ENCODE measurements at places on chromosomes 5 and 9.

GRCh38 chr5:64688391-64688790 lies 1.9 kb upstream of the SHISAL2B start:
- DNase-seq: no peak

GRCh38 chr9:133603135-133603927 lies 5.9 kb downstream of the FAM163B start:
- peak; percentile 66 for DNase-seq

GRCh38 chr5:94932259-94932658 lies 313.8 kb downstream of the SLF1 start:
- DNase-seq: no peak

DNA sequence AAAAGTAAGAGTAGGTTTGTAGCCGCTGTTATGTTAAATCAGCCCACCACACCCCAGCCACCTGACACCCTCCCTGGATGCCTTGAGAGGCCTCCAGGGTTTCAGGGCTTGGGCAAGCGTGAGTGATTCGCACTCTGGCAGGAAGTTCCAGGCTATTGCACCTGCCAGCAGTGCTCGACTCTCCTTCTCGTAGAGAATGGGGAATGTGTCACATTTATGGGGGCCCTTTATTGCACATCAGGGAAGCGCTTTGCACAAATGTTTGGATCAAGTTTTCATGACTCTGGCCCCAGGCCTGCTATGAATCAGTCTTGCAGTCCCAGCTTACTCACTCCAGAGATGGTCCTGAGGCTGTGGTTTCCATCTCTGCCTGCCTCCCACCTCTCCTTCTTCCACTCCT lies 66.1 kb upstream of the ADRA1B start:
- DNase-seq: no peak

DNA sequence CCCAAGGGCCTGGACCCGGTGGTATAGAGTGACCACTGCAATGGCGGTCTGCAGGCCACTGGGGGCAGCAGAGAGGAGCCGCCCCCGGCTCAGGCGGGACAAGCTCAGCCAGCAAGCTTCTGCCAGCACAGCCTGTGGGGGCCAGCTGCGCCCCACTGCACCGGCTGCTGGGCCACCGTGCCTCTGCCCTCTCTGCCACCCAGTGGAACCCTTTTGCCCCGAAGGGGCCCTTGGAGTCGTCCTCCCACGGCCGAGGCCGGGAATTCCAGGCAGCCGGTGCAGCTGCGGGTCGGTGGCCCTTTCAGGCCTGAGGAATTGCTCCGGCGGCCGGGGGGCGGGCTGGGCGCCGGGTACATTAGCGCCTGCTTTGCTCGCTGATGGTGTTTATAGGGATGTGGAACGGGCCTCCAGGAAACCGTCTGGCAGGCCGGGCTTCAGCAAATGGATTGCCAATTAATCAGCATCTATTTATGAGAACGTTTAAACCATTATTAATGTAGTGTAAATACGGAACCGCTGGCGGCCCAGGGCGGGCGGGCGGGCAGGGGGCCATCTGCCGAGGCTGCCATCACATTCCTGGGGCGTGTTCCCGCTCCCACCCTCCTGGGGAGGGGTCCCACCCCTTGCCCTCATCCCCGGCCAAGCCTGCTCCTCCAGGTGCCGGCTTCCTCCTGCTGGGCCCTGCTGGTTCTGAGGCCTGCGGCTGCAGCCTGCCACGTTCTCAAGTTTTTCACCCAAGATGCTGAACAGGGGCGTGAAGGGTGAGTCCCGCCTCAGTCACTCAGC lies 127.4 kb downstream of the BARX1 start:
- peak; percentile 89 for DNase-seq

Measured in eye (tissue), 1 donor.